NCI-H1417 treated with DMSO at 0.1 percent for 48 hours (cell line): ENCODE measurements at places on chromosomes 5 and 9.

DNA sequence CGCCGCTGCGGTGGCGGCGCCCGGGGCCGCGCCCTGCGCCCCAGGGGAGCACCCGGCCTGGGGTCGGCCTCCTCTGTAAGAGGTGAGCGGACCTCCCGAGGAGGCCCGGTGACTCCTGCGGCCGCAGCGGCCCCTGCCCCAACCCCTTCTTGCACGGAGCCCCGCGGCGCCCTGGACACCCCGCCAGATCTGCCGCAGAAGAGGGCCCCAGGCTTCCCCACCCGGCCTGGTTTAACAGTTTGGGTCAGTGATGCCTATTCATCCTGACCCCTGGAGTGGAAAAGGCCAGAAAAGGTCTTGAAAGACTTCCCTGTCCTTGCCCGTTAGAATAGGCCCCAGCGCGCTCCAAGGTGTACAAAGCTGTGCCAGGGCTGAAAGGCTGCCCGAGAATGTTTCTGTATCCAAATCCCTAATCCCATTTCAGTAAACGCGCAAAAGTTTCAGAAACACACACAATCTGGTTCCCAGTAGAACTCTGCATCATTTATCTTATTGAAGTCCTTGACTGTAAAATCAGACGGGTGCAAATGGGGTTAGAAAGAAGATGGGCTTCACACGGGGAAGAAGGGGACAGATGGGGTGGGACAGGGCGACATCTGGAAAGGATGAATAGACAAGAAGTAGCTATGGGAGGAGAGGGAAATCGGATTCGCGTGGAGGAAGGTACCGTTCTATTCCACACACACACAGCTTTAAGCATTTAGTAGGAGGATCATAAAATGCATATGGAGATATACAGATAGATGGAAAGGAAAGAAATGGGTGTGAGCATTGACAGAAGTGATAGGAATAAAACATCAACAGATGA is 1.1 kb upstream of the SSBP2 start:
- no peak for DNase-seq

- no peak for DNase-seq
Observed at GRCh38 chr9:95283673-95284072, 33.8 kb downstream of the FANCC start.

GRCh38 chr5:180470966-180471582 is 23.1 kb upstream of the CNOT6 start:
- no peak for DNase-seq

GRCh38 chr5:50710838-50711237 is 44.4 kb downstream of the PARP8 start:
- no peak for DNase-seq

- DNase-seq, result no peak
Observed at GRCh38 chr5:126067404-126067803, 355.8 kb upstream of the GRAMD2B start.
